ENCODE measurements at places on chromosomes 13 and 19.

DNA sequence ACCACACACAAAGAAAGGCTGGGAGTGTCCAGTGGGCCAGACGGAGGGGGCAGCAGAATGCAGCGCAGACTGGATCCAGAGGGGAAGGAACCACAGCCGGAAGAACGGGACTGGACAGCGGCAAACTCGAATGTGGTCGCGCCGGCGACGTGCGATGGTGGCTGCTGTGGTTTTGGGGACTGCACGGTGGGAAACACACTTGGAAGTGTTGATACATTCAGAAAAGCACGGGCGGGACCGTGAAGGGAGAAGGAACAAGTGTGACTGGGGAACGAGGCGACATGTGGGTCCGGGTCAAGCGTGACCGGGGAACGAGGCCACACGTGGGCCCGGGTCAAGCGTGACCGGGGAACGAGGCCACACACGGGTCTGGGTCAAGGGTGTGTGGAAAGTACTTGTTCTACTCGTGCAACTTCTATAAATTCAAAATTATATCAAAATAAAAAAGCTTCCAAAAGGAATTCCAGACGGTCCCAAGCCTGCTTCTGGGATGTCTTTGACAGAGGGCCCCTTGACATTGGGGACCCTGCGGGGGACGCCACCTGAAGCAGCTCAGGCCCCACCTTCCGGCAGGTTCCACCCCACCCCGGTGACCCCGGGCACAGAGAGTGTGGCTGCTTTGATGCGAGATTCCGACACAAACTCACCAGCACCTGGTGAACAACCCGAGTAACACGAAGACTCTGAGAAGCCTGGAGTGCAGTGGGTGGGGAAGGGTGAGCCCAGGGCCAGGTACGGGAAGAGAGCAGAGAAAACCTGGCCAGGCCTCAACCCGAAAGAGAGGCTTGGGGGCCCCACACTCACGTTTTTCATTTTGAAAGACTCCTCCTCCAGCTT, 25.1 kb upstream of the C13orf46 start:
- DNase-seq, result no peak

DNA sequence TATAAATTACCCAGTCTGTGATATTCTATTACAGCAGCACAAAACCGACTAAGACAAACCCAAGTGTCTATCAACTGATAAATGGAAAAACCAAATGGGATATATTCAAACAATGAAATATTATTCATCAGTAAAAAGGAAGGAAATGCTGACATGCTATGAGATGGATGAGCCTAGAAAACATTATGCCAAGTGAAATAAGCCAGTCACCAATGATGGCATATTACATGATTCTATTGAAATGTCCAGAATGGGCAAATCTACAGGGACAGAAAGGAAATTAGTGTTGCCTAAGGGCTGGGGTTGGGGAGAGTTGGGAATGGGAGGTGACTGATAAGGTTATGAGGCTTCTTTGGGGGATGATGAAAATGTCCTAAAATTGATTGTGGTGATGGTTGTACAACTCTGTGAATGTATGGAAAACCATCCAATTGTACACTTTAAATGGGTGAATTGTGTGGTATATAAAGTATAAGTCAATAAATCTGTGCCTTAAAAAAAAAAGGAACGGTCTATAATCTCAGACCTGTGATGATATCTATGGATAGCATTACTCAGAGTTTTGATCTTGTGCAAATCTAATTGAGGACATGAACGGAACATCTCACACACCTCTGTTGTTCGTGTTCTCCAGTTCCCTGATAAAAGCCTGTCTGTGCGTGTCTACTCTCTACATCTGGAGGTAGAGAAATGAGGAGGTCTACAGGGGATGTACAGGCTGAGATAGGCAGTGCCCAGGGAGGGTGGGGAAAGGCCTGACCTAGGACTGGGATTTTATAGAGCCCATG, 49.0 kb downstream of the TNFRSF19 start:
- DNase-seq, result no peak

DNA sequence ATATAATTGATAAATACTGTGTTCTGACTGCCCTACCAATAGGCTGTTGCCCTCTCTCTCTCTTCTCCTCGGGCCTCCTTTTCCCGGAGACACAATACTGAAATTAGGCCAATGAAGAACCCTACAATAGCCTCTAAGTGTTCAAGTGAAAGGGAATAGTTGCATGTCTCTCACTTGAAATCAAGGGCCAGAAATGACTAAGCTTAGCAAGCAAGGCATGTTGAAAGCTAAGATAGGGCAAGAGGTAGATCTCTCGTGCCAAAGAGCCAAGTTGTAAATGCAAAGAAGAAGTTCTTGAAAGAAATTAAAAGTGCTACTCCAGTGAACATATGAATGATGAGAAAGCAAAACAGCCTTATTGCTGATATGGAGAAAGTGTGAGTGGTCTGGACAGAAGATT, 13.3 kb downstream of the KATNAL1 start:
- DNase-seq, result no peak

GRCh38 chr13:102440259-102440936, 38.5 kb upstream of the FGF14 start:
- DNase-seq, result no peak

- DNase-seq, result no peak
Measured at GRCh38 chr13:23903906-23904280, 6.6 kb upstream of the C1QTNF9B start.

GRCh38 chr19:33673258-33673875, 51.6 kb downstream of the CHST8 start:
- DNase-seq, result no peak
